Right atrium auricular region (tissue), 2 donors: ENCODE measurements at places on chromosomes 6 and 20. TPM values are rescaled to one million over a fixed set of nuclear protein-coding genes. Genes with fewer than 3 reads are reported as not detected.

The LINC00237 gene
- total RNA-seq, result not detected

- DNase-seq, result no peak
Measured at GRCh38 chr6:79463621-79464050, 73.6 kb downstream of the LCA5 start.

DNA sequence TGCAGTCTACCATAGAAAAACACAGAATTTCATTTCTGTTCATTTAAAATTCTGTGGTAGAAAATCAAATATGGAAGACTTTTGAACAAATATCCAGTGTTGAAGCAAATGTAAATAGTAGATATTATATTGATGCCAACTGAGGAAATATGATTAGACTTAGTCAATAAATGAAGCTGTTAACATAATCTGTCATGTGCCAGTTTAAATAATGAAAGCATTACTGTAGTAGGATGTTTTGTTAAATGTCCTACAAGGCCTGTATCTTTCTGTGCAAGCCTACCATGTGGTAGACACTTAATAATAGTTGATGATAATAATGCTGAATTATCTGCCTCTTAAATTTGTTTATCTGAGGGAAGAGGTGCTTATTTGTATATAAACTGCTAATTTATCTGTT, 55.9 kb downstream of the CBFA2T2 start:
- no peak for DNase-seq

DNA sequence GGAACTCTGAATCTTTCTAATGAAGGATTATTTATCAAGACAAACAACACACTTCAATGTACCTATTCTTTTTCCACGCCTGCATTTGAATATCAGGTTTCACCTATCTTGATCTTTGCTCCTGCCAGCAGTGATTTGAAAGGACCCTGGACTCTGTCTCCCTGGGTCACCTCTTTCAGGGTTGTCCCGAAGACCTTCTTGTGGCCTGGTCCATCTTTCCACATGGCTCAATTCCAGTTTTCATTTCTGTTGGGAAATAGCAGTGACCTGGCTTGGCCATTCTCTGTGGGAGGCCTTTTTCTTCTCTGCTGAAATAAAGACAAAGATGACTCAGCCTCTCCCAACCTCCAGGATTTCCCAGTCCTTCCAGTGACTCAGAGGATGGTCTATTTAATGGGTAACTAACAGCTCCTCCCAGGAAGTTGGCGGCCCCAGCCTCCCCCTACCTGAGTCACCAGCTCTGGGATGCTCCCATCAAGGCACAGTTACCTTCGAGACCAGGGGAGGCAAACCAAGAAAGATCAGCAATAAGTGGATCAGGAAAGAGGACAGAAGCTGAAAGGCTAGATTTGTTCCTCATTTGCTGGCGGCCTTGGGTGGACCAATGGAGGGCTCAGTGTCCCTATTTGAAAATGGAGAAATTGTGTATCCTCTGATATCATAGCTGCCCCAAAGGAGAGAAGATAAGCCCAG, 120.2 kb upstream of the RNF24 start:
- no peak for DNase-seq

- no peak for DNase-seq
Measured at GRCh38 chr6:163750431-163751031, 336.0 kb downstream of the QKI start.

GRCh38 chr20:483815-484644, 21.7 kb upstream of the TBC1D20 start:
- no peak for DNase-seq

The BPI gene
- total RNA-seq, result not detected

The SMPDL3A gene
- 4.9 TPM for total RNA-seq

DNA sequence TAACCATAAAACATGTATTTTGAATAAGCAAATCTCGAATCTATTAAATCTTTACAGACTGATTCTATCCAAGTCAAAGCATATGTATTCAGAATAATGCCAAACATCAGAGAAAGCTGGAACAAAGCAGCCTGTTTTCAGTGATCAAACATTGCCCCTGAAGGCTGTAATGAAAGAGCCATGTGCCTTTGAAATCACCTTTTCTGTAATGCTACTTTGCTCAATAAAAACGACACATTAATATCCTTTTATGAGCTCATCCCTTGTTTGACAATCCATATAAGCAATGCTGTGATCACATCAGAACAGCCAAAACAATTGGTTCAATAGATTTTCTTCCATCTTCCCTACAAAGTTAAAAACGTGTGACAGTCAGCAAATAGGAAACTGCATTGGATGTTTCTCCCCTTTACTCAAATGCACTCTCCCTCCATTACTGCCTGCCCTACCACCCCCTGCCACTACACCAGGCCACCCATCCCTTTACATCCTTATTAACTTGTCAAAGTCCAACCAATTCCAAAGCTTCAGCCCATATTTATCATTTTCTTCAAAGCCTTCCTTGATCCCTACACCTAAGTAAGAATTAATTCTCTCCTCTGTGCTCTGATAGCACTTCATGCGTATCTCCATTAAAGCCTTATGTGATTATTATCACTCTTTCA, 42.0 kb downstream of the THEMIS start:
- DNase-seq, result no peak

- DNase-seq, result no peak
Measured at GRCh38 chr6:5175635-5176034, 85.1 kb downstream of the LYRM4 start.

DNA sequence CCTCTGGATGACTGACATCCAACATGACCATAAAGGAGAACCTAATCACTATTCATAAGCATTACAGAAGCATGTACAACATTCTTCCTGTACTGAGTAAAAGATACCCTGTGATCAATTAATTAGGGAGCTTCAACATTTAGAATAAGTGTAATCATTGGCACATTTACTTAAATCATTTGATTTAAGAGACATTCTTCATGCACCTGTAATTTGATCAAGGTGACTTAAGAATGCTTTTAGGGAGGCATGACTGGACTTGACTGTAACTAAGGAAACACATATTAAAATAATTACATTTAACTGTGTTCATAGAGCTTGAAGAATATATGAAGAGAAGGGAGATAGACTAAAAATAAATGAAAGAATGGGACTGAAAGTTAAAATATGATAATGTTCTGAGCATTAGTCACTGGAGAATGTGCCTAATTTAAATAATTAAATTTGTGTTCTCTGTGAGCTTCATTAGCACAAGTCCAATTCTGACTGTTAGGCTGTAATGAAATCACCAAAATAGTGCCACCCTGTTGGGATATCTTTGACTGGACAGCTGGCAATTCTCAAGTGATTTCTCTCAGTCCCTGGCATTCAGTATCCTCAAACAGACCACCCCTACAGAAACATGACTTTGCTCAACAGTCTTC, 295.5 kb upstream of the ADGRB3 start:
- no peak for DNase-seq

GRCh38 chr20:21684671-21685070, 20.8 kb upstream of the PAX1 start:
- peak; percentile 32 for DNase-seq

- no peak for DNase-seq
Measured at GRCh38 chr6:14475306-14475705, 357.7 kb downstream of the CD83 start.

DNA sequence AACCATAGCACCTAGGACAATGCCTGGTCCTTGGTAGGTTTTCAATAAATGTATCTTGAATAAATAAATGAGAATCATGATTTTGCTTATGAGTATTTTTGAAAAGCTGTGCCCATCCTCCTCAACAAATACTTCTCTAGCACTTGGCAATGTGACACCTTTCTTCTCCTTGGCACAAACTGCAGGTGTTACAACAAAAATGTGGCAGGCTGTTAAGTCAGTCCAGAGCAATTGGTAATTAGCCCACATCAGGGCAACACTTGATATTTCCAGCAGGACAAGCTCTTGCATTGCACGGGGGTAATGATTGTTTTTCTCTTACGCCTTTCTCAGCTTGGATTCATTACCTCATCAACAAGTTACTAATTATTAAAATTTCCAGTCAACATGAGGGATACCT, 31.6 kb upstream of the SNX9 start:
- no peak for DNase-seq

DNA sequence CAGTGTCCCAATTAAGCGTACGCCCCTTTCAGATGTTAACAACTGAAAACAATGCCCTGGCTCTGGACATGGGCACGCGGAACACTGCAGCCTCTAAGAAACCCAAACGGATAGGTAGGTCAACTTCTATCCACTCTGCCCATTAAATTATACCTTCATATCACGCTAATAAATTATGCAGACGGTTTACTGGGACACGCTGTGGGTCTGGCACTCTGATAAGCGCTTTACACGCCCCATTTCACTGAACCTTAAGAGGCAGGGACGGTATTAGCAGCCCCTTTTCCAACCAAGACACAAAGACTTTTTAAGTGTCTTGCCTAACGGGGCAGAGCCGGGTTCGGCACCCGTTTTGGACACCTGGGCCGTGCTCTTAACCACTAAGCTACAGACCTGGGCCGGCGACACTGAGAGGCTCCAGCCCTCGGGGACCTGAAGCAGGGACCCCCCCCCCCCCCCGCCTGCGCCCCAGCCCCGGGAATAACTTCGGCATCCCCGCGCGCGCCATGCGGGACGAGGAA, 744 bp downstream of the STAU1 start:
- no peak for DNase-seq

GRCh38 chr6:131766631-131767030, 41.2 kb upstream of the ENPP1 start:
- no peak for DNase-seq

The MAS1 gene
- total RNA-seq, result not detected

DNA sequence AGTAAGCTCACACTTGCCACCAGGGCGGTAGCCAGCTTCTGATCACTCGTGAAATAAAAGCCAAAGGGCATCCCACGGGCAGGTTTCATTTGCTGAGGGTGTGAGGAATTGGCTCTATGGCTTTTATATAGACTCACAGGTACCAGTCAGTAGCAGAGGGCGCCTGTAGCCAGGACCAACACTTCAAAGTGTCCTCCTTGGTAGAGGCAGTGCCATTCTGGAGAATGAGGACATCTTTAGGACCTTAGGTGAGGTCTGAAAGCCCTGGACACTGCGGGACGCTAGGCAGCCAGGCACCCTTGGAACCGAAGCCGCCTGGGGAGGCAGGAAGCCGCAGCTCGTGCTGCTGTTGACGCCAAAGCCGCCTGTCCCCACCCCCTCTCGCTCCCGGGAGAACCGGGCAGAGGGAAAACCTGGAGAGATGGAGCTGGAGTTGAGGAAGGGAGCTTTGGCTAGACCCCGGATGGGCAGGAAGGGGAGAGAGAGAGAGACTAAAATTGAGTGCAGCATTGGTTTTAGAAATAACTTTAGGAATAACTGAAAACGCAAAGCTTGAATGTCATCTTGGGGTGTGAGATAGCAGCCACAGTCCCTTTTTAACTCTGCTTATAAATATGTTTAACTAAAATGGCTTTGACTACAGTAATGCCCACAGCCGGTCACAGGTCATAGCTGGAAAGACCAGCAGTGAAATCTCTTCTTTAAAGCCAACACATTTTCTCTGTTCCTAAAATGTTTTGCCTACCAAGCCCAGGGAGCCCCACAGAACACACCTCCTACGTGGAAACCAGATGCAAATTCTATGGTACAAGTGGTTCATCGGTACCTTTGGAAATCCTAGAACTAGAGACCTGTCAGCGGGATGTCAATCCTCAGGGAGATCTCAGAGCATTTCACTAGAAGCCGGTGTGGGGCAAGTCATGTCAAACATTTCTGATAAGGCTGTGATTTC, 128.5 kb upstream of the CDYL start:
- DNase-seq, result peak; percentile 75

- peak; percentile 66 for DNase-seq
Measured at GRCh38 chr20:41392871-41393704, 26.5 kb upstream of the EMILIN3 start.

- DNase-seq, result no peak
Measured at GRCh38 chr6:23277521-23278179, 708.3 kb downstream of the HDGFL1 start.

DNA sequence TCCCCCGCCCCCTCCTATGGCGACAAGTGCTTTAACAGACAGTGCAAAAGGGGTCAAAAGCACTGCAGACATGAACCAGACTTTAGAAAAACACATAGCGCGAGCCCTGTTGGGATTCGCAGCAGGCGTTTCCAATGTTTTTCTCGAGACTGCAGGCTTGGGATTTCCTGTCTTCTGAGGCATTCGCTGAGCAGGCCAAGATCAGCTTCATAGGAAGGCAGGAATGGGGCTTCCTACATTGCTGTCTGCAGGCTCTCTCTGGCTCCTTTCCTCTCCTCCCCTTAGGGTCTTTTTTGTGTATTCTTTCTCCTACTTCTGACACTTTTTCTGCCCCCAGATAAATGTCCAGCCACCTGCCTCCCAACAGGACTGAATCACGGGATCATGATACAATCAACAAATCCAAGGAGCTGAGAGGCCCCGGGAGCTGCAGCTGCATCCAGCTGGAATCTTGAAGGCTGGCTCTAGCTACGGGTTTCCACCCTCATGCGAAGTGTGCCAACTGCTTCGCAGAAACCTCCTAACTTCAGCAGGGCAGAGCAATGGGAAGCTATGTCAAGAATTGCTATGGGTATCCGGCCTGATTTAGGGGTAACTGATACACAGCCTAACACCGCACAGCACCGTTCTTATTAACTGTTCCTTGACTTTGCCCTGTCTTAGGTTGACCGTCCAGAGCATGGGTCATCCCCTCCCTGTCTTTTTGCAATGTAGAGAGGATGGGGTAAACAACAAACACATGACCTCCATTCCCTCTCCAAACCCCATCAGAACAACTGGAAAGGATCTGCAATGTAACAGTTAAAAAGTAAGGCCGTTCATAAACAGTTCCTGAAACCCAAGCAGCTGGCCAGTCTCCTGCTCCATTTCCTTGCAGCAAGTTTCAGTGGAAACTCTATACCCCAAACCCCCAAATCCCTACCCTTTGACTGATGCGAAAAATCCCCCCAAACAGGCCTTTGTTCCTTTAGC, 31.5 kb downstream of the SNX5 start:
- DNase-seq, result peak; percentile 81

DNA sequence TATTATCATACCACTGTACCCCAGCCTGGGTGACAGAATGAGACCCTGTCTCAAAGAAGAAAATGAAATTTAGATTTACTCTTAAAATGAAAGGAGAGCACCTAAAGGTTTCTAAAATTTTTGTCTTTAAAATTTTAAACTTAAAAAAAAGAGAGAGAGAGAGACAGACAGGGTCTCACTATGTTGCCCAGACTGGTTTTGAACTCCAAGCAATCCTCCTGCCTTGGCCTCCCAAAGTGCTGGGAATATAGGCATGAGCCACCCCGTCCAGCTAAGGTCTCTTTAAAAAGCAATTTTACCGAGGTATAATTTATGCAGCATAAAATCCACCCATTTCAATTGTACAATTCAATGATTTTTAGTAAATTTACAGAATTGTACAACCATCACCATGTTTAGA, 33.2 kb downstream of the ILRUN start:
- DNase-seq, result no peak

The WFDC5 gene
- not detected for total RNA-seq

GRCh38 chr6:43665376-43665775, 20.5 kb downstream of the RSPH9 start:
- no peak for DNase-seq

- no peak for DNase-seq
Measured at GRCh38 chr6:85674604-85675003, 31.9 kb upstream of the SYNCRIP start.

DNA sequence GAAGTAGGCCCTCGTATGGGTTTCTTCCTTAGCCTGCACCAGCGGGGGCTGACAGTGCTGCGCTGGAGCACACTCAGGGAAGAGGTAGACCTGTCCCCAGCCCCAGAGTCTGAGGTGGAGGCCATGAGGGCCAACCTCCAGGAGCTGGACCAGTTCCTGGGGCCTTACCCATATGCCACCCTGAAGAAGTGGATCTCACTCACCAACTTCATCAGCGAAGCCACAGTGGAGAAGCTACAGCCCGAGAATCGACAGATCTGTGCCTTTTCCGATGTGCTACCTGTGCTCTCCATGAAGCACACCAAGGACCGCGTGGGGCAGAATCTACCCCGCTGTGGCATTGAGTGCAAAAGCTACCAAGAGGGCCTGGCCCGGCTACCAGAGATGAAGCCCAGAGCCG, 3.8 kb downstream of the AAR2 start:
- DNase-seq, result no peak
